Effector CD4-positive, alpha-beta T cell (primary cell): ENCODE measurements at places on chromosomes 2 and 18.

DNA sequence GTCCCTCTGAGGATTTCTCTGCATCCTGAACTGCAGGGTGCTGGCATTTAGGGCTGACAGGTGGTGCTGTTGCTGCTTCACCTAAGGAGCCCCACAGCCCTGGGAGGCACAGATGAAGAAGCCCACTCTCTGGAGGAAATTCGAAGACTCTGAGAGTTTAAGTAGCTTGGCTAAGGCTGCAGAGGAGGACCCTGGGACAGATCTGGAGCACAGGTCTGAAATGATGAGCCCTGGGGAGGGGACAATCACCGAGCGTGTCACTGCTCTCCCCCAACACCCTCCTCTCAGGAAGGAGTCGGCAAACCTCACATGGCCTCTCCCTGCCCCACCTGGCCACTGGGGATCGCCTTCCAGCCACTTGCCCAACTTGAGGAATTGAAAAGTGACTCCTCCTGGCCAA, 18.6 kb downstream of the CYP27C1 start:
- no peak for DNase-seq

DNA sequence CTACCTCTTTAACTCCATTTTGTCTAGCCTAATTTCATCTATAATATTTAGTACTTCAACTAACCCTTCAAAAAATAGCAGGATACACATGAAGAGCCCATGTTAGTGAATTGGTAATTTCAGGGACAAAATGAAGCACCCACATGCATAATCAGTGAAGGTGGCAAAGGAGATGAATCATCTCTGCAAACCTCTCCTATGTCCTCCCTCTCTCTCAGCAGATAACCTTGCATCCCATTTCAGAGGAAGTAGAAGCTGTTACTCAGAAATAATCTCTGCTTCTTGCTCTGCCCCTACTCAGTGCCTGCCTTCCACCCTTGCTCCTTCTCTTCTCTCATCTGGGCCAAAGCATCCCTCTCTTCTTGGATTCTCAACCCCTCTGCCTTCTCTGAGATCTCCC, 60.2 kb upstream of the CAVIN2 start:
- DNase-seq, result no peak

GRCh38 chr18:4400911-4401310, 54.2 kb downstream of the DLGAP1 start:
- no peak for DNase-seq

GRCh38 chr2:69138247-69138772, 125.3 kb downstream of the ANTXR1 start:
- DNase-seq, result no peak

- DNase-seq, result no peak
These were observed 56.1 kb upstream of the RNF152 start for GRCh38 chr18:61948846-61949438.

DNA sequence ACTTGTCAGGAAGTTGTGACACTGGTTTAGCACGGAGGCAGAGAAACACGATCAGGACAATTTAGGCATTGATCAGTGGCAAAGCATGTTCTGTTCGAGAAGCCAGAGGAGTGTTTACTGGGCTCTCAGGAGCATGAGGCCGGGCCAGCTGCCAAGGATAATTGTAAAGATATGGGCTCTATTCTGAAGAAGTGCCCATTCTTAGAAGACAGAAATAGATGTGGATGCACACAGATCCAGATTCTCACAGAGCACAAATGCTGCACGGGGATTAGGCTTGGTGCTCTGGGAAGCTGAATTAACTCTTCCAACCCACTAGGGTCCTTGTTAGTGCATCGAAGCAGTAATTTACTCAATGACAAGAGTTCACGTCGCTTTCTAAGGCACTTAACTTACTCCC, 16.2 kb downstream of the AFF3 start:
- DNase-seq, result no peak

GRCh38 chr2:107721178-107721577, 105.5 kb upstream of the RGPD4 start:
- DNase-seq, result no peak

DNA sequence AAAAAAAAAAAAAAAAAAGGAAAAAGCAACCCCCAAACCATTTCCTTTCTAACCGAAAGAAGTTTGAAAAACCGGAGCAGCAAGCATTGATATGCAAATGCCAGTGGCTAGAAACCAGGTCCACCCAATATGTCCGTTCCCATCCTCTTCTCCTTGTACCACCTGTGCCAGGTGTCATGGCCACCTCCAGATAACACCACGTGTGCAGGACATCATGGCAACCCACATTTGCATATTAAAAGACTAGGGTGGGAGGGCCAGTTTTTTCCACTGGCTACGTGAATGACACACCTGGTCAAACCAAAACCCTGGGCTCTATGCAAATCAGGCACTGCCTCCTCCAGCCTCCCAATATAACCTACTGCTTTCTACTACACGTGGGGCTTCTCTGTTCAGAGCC, 303.3 kb upstream of the GULP1 start:
- DNase-seq, result no peak

DNA sequence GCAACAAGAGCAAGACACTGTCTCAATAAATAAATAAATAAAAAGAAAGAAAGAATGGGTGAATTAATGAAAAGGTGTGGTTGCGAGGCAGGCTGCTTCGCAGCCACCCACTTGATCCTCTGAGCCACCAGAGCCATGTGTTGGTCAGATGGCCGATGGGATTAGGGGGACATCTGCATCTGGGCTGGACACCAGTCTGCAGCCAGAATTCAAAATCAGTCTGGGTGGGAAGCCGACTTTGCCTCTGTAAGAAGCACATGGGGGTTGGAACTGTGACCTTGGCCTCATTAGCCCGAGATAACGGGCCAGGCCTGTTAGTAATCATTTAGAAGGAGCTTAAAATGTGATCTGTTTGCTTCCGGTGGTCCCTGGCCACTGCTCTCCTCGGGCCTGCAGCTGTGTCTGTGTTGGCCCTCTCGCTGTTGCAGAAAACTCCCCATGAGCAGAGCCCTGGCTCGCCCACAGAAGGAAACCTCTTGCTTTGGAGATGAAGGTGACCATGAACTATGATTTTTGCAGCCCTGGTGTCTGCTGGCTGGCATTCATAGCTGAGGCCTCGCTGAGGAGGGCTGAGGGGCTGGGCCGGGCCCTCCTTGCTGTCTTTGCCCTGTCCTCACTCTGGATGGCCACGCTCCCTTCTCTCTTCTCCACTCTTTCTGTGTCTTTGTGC, 94.4 kb downstream of the DYSF start:
- no peak for DNase-seq

GRCh38 chr2:168603439-168603961, 147.4 kb downstream of the CERS6 start:
- DNase-seq, result no peak

DNA sequence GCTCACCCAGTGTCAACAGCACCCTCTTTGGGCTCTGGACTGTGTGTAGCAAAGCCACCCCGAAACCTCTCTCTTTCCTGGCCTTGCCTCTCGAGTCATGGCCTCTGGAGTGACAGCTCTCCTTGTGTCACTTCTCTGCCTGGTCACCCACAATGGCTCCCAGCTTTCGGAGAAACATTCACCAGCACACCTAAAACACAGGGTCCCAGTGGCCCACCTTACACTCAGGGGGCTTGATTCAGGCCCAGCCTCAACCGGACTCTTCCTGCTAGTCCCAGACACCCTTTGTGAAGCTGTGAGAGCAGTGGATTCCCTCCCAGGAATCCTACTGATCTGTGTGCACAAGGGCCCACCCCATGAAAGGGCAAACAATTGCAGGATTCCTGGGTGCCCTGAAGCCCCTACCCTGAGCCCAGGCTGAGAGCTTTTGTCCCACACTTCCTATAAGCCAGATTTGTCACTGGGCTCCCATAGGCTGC, 137.2 kb upstream of the HAAO start:
- no peak for DNase-seq

GRCh38 chr2:120349440-120349921, 3.5 kb downstream of the INHBB start:
- no peak for DNase-seq

GRCh38 chr18:47594621-47595086, 335.8 kb downstream of the SMAD2 start:
- no peak for DNase-seq

DNA sequence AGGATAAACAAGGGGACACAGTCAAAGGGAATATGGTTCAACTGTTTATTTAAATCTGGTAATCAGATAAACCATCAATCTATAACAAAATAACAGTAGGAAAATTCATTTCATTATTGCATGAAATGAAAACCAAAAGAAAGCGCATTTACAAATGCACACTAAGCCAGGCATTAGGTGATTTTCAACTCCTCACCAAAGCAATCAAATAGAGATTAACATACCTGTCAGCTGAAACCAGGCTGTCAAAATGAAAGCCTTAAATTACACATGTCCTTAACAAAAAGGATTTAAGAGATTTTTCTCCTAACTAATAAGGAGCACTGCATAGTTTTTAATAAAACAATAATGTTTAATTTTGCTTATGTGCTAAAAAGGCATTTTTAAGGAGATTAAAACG, 23.0 kb downstream of the STK39 start:
- no peak for DNase-seq

GRCh38 chr2:24840164-24840869, 47.1 kb downstream of the CENPO start:
- no peak for DNase-seq
